ENCODE measurements at places on chromosomes 7 and 10. TPM values are rescaled to one million over a fixed set of nuclear protein-coding genes. Genes with fewer than 3 reads are reported as not detected.

Gene RARRES2
- not detected for total RNA-seq

Gene RBP4
- not detected for total RNA-seq

Gene UCN3
- total RNA-seq, result not detected

Gene ZEB1
- total RNA-seq, result 97.6 TPM

Gene FFAR4
- not detected for total RNA-seq

Gene SPDYE2B
- not detected for total RNA-seq

Gene TMEM130
- 0.22 TPM for total RNA-seq

Gene ZMYND11
- 41.3 TPM for total RNA-seq

Gene AKR1E2
- 6.8 TPM for total RNA-seq

Gene LIPJ
- not detected for total RNA-seq

Gene TFR2
- total RNA-seq, result 4.5 TPM

Gene TAC1
- not detected for total RNA-seq

Gene NUDT13
- 0.86 TPM for total RNA-seq

Gene ZNF138
- 7.6 TPM for total RNA-seq

Gene TMEM26
- total RNA-seq, result not detected

Gene NPY4R
- not detected for total RNA-seq

Gene PTPN20
- 0.34 TPM for total RNA-seq

Gene LGI1
- total RNA-seq, result not detected

Gene ZNF786
- 4.4 TPM for total RNA-seq

Gene LRGUK
- 0.57 TPM for total RNA-seq

Gene VAX1
- total RNA-seq, result not detected

Gene PRKG1
- total RNA-seq, result 0.27 TPM

Gene GSTO1
- total RNA-seq, result 37.9 TPM

Gene SNCG
- total RNA-seq, result not detected

Gene SPDYE8
- not detected for total RNA-seq
